ENCODE measurements at places on chromosomes 6 and 20.

DNA sequence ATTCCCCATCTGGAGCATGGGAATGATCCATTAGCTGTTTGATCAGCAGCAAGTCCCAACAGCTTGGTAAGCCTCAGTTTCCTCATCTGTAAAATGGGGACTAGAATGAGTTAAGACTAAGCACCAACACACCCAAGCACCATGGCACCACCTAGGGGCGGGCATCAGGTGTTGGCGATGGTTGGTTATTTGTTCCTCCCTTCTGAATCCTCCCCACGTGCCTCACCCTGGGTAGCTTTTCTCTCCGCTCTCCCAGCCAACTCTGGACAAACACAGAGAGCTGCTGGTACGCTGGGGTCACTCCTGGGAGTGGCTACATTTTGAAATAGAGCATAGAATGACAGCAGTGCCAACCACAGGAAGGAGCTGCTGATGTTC, 13.3 kb upstream of the ITPR3 start:
- no peak for DNase-seq

GRCh38 chr6:104955491-104955890, 1.4 kb upstream of the LIN28B start:
- peak; percentile 78 for DNase-seq

GRCh38 chr6:160272707-160273106, 14.1 kb upstream of the SLC22A2 start:
- DNase-seq = no peak

DNA sequence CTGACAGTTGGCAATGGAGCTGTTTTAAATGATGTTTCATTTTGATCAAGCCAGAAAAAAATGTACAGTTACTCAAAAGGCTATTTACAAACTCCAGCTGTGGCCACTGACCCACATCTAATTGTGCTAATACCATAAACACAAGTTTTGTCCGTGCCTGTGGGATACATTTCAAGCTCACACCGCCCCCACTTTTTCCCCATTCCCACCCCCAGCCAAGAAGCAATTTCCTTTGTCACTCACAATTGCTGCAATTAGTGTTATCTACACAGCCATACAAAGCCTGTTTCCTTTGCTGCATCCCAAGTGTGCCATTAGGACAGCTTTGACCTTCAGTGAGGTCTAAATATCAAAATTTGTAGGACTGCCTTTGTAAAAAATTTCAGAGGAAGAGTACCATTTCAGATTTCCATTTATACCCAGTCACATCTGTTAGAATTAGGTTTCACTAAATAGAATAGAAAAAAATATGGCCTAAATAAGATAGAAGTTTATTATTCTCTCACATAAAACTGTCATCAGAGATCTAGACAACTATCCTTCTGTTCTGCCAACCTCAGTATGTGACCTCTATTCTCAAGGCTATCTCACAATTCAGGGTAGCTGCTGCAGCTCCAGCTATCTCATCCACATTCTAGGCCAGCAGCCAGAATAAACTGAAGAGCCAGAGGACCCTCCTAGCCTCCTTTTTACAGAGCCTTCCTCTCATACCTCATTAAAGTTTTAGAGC, 202.6 kb downstream of the NFATC2 start:
- DNase-seq = no peak

GRCh38 chr6:12569646-12570045, 146.9 kb upstream of the PHACTR1 start:
- no peak for DNase-seq

GRCh38 chr6:170210651-170211403, 80.1 kb downstream of the DLL1 start:
- no peak for DNase-seq

- DNase-seq = no peak
These were observed 40.8 kb downstream of the ITCH start for GRCh38 chr20:34403908-34404307.

DNA sequence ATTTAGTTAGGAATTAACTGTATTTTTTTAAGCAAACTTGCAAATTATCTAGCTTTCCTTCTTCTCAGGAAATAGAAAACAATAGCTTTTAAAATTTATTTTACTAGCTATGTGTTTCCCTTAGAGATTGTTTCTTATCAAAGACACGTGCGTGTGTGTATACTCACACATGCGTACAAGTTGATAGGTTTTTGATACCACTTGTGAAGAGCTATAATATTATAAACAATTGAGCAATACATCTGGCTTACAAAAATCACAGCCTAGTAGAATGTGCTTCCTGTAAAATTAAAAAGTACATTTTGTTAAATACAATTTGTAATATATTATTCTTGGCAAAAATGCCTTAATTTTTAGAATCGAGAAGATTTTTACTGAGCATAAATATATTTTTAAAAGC, 33.9 kb downstream of the COL12A1 start:
- no peak for DNase-seq

DNA sequence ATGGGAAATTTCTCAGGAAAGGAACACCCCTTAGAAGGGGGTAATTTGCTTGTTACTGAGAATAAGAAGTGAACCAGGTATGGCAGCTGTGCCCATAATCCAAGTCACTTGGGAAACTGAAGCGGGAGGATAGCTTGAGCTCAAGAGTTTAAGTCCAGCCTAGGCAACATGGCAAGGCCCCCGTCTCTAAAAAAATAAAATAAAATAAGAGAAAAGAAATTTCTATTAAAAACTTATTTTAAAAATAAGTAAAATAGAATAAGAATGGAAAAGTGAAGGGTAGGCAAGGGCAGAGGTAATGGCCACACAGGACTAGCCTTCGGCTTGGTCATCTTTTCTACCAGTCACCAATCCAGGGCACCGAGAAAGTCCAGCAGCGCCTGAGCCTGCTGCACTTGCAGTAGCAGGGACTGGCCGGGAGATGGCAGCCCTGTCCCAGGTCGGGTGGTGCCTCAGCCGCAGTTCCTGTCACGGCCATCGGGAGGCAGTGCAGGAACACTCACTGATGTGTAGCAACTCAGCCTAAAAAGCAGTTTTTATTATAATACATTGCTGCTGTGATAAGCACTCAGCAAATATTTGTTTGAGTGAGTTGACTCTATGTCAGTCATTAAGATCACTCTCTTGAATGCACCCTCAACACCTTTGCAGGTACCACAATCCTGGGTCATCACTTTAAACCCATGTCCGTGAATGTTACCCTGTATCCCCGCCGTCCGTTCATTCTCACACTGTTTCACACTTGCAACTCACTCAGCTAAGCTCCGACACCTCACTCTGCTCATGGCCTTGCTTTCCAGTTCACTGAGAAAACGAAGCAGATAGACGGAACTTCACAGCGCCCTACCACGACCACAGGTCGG, 23.2 kb upstream of the GCM1 start:
- DNase-seq = peak; percentile 86

GRCh38 chr20:1754306-1754705, 96.7 kb upstream of the SIRPG start:
- no peak for DNase-seq

DNA sequence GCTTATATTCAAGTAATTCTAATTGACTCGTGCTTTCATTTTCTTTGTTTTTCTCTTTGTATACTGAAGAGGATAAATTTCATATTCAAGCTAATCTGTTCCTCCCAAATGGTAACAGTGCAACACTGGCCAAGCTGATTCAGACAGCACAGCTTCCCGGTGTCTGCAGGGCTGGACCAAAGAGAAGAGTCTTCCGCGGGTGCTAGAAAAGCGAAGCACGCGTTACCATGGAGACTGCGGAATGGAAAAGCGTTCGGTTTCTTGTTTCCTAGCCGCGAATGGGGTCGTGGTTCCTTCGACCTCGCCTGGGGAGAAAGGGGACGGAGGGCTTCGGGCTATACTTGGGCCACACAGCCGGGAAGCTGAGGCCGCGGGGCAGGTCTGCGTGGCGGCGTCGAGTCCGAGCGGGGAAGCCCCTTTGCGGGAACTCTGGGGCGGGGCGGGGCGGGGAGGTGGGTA, 6.2 kb upstream of the ZNF311 start:
- DNase-seq = peak; percentile 66

DNA sequence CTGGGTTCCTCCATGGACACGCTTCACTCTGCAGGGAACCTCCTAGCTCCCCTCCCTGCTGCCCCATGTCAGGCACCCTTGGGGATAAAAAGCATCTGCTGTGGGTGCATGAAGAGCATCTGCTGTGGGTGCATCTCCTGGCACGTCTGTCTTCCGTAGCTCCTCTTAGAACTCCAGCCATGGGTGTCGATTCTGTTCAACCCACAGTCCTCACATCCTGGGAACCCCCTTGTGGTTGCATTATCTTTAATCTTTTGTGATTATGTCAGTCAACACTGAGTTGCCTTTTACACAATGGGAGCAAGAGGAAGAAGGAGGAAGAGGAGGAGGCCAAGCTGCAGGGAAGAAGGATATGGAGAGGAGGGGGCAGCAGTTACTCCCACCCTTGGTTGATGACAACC, 24.1 kb upstream of the CCR6 start:
- no peak for DNase-seq

GRCh38 chr20:54608039-54608745, 132.8 kb downstream of the DOK5 start:
- DNase-seq = no peak

- no peak for DNase-seq
These were observed 130.8 kb upstream of the CHD6 start for GRCh38 chr20:41748756-41749582.

DNA sequence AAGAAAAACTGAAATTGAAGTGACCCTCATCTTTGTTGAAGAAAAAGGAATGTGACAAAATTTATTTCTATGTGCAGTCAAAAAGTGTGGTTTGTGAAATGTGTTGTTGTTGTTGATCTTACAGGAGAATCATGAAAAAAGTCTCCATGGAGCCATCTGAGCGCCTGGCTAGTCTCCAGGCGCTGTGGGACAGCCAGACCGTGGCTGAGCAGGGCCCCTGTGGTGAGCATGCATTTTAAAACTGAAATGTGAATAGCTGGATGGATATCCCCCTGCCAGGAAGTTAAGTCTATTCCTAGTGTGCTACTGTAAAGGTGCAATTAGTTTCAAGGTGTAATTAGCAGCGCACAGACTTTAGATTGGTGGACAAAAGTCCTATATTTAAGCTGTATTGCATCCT, 170.6 kb downstream of the CARMIL1 start:
- peak; percentile 10 for DNase-seq

- DNase-seq = no peak
These were observed 52.3 kb downstream of the RAB44 start for GRCh38 chr6:36749829-36750489.

DNA sequence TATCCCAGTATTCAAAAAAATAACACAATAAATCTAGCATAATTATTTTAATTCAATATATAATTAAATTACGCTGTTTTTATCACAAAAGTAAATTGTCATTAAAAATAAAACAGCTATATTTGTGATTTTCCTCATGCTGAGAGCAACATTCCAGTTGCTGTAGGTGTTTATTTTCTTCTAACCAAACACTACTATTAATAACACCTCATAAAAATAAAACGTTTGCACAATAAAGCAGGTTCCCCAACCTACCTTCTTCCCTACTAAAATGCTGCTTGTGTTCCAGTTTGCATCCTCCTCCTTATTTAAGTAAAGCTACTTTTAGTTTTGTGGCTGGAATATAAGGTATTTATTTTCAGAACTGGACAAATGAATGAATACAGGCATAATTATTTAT, 108.2 kb upstream of the LGSN start:
- no peak for DNase-seq

GRCh38 chr20:1473246-1474220, 6.9 kb upstream of the NSFL1C start:
- no peak for DNase-seq

DNA sequence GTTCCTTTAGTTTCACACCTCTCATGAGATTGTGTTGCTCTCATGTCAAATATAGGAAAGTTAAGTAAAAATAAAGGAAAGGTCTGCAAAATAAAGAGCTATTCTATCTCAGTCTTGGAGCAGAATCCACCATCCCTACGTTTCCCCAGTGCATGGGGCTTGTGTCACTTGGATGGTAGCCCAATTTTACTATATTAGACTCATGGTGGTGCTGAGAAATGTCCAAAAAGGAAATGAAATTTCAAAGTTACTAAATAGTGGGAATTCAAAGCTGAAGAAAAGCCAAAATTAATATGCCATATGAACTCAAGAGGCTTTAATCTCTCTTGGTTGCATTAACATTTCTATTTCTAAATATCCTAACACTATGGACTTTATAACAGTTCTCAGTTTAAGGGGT, 1283.3 kb upstream of the GJE1 start:
- no peak for DNase-seq

DNA sequence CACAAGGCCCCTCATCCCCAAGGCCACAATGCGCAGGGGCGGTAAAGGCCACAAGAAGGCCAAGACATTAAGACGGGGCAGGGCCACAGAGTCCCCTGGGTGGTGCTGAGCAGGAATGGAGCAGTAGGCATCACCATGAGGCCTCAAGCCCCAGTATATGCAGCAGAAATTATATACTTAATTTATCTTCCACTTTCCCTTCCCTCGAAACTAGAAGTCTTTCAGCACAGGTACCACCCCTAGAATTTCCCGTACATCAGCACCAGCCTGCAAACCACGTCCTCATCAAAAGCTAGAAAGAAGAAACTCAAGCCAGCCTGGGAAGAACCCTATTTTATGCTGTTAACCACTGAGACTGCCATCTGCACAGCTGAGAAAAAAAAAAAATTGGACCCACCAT, 89.4 kb downstream of the PLG start:
- no peak for DNase-seq
